ENCODE measurements at places on chromosomes 12 and 14.

GRCh38 chr12:1655225-1655788 is 26.3 kb downstream of the WNT5B start:
- no peak for DNase-seq

- DNase-seq = peak; percentile 58
These were observed 63.1 kb downstream of the ARL6IP4 start for GRCh38 chr12:123043536-123044001.

DNA sequence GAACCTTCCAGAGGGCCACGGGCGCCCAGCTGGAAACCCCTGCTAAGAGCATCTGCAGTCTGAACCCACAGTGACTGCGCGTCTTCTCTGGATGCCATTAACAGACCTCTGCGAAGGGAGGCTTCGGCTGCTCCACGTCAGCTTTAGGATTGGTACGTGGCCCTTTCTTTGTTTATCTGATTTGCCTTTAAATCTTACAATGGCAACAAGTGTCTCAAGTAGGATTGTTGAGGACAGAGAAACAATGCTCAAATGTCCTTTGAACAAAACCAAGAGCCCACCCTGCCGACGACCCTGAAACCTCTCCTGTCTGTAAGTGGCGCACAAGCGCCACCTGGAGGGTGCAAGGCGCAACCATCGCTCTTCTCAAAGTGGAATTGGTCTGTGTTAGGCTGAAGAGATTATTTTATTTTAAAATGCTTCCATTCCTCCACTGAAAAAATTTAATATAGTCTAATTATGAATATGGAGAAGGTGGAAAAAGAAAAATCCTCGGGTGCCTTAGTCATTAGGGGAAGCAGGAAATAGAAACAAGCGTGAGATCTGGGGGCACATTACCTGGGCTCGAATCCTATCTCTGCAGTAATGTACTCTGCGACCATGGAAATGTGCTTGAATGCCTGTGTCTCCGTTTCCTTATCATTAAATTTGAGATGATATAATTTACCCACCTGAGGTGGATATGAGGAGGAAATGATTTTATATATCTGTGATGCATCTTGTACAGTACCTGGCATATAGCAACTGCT is 82.6 kb upstream of the PTPRB start:
- DNase-seq = no peak

GRCh38 chr14:49992901-49993339 is 100.0 kb downstream of the ARF6 start:
- DNase-seq = no peak

- no peak for DNase-seq
These were observed 55.8 kb downstream of the PRIMA1 start for GRCh38 chr14:93732524-93732923.

GRCh38 chr12:34333337-34333736 is 311.0 kb downstream of the ALG10 start:
- DNase-seq = no peak
